ENCODE measurements at places on chromosomes 2 and 18.

DNA sequence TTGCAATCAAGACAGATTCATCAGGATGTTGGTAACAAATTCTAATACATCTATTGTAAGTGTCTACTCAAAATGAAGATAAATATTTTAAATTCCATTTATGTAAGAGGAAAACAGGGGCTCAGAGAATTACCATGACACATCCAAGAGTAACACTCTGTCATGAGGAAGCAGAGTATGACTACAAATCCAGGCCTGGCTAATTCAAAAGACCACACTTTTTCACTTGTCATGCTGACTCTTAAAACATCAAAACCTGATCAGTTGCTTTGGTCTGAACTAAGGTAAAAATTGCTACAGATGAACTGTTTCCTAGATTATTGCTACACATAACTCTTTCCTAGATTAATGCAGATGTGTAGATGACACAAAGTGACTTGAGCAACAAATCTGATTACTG is 880.6 kb downstream of the TSN start:
- no peak for DNase-seq

GRCh38 chr18:47831351-47831750 is 99.1 kb downstream of the SMAD2 start:
- no peak for DNase-seq

- no peak for DNase-seq
Measured at GRCh38 chr2:149587950-149588487, 444 bp upstream of the MMADHC start.

DNA sequence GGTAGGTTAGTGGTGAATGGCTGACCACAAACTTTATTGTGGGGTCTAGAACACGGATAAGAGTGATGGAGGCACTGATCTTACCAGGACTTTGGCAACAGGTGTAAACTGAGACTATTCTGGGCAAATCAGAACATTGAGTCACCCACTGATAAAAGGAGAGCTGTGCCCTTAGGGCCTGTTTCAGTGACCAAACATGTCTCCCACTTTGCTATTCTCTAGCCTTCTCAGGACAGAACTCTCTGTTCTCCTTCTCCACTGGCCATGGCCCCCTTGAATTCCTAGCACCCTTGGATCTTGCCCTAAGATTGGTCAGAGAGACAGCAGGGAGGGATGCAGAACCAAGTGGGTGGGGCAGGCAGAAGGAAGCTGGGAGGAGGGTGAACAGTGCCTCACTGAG is 18.3 kb downstream of the TRPM8 start:
- DNase-seq = no peak

- DNase-seq = no peak
Measured at GRCh38 chr18:47510831-47511230, 259.4 kb upstream of the SKOR2 start.

DNA sequence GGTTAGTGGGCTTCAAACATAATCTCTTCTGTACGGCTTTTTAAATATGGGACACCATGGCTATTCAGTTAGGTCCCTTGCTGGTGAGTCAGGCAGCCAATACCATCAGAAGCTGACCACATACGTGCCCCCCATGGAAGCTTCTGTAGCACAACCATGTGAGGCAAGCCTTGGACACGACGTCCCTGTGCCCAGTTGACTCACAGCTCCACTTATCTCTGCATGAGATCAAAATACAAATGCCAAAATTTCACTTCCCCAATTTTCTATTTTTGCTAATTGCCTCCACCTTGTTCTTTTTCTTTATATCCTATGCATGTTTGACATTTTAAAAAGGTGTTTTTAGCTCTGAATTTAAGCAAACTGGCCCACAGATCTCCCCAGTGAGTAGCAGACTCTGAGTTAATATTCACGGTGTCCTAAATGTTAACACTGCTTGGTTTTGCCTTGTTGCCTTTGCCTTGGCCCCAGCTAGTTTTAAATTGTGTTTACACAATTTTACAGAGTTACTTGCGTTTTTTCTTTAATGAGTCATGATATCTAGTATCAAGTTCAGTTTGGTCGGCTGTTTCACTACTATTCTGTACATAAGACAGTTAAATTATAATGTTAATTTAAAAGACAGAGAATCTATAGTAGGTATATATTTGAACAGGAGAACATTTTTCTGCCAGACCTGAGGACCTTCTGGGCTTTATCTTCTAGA is 77.5 kb downstream of the CDCA7 start:
- peak; percentile 53 for DNase-seq

GRCh38 chr2:137172162-137172561 is 406.8 kb downstream of the THSD7B start:
- no peak for DNase-seq

GRCh38 chr2:229884775-229885699 is 36.8 kb downstream of the TRIP12 start:
- no peak for DNase-seq

GRCh38 chr2:22855081-22855480 is 529.9 kb upstream of the KLHL29 start:
- no peak for DNase-seq

DNA sequence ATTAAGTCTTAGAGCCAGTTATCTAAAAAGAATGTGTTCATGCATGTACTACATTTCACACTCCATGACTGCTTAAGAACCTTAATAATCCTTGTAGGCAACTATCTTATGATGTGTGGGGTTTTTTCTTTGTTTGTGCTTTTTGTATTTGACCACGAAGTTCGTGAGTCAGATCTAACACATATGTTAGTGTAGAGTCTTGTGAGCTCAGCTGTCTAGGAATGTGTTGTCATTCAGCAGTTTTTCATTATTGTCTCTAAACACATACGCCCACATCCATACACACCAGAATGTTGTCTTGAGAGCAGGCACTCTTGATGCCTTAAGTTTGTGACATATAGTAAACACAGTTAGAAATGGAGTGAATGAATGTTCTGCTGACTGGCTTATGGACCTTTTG is 38.4 kb downstream of the CAB39 start:
- DNase-seq = no peak

- peak; percentile 93 for DNase-seq
Measured at GRCh38 chr2:230866756-230867523, 2.2 kb downstream of the ITM2C start.

GRCh38 chr2:83595926-83596325 is 863.2 kb downstream of the SUCLG1 start:
- DNase-seq = no peak

- DNase-seq = no peak
Measured at GRCh38 chr18:78979056-78979729, 425 bp upstream of the SALL3 start.

- DNase-seq = no peak
Measured at GRCh38 chr2:118309946-118310680, 221.8 kb downstream of the INSIG2 start.

DNA sequence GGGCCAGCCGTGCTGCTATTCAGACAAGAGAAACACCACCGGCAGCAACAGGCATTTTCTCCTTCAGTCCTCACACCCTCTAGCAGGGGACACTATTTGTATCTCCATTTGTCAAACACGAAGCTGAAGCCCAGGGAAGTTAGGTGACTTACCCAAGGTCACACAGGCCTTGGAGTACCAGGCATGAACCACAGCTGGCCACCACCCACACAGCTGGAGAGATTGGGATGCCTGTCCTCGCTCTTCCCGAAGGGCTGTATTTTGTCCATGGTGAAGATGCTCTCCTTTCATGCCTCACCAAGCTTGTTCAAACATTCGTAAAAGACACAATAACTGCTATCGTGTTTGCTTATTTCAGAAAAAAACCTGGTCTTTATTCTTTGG is 182.7 kb downstream of the INHBB start:
- DNase-seq = no peak

GRCh38 chr2:78644854-78645253 is 380.6 kb upstream of the REG3G start:
- no peak for DNase-seq

DNA sequence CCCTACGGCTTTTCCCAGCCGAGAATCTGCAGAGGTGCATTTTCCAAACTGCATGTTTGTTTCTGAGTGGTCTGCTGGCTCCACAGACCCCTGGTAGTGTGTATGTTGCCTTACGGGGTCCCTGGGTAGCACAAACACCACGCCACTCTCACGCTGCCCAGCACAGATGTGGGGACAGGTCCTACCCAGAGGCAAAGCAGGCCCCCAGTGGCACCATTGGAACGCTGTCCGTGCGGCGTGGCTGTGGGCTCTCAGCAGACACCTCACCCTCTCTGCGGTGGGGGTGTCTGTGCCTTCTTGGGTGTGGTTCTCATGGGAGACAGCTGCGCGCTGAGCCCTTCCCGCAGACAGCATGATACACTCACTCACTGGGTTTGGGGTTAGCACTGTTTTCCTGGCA is 137.4 kb downstream of the NFATC1 start:
- no peak for DNase-seq

DNA sequence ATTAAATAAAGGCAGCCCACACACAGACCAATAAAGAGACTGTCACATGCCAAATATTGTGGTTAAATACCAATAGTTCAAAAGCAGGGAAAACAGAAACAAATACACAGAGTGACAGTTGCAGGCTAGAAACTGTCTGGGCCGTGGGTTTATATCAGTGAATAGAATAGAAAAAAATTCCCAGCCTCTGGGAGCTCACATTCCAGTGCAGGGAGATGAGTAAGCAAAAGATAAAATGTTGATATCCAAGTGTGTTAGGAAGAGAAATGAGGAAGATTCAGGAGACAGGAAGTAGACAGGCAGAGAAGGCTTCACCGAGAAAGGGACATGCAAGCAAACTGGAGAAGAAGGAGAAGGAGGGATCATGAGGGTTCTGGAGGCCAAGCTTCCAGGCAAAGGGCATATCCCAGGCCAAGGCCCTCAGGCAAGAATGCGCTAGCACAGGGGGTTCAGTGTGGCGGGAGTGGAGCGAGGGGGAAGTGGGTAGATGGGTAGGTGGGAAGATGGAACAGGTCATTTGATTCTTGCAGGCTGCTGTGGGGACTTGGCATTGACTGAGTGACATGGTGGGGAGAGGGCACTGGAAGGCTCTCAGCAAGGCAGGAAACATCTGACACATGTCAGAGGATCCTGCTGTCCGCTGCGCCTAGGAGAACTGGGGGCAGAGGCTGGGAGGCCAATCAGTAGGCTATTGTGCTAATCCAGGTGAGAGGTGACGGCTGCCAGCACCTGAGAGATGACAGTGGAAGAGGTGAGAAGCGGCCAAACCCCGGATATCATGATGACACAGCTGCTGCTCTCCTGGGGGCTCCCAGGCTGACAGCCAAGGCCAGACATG is 89.2 kb downstream of the ZBTB7C start:
- DNase-seq = peak; percentile 50

DNA sequence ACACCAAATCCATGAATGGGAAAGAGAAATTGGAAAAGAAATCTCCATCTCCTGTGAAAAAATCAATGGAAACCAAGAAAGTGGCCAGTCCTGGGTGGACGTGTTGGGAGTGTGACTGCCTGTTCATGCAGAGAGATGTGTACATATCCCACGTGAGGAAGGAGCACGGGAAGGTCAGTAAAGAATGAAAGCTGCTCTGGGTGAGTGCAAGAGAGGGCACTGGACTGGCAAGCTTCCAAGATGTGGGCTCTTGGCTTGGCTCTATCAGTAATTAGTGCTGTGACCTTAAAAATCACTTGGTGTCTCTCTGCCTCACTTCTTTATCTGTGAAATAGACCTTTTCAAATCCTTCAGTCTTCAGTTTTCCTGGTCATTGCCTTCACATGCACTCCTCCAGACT is 89.0 kb downstream of the ZNF532 start:
- peak; percentile 45 for DNase-seq

DNA sequence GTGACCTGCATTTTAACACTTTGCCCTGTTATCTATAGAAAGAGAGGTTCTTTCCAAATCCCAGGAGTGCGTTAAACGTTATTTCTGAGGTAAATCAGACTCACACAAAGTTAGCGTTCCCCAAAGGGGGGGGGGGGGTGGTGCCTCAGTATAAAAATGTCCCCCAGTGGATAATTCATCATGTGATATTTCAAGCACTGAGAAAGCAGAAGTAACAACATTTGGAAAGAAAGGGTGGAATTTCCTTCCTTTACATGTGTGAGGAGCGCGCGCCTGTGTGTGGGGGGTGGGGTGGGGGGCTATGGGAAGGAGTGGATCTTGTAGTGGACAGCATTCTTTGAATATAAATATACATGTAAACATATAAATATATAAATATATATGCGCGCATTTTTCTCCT is 630.9 kb downstream of the NYAP2 start:
- DNase-seq = no peak

GRCh38 chr2:33242845-33243244 is 233.6 kb upstream of the RASGRP3 start:
- no peak for DNase-seq

DNA sequence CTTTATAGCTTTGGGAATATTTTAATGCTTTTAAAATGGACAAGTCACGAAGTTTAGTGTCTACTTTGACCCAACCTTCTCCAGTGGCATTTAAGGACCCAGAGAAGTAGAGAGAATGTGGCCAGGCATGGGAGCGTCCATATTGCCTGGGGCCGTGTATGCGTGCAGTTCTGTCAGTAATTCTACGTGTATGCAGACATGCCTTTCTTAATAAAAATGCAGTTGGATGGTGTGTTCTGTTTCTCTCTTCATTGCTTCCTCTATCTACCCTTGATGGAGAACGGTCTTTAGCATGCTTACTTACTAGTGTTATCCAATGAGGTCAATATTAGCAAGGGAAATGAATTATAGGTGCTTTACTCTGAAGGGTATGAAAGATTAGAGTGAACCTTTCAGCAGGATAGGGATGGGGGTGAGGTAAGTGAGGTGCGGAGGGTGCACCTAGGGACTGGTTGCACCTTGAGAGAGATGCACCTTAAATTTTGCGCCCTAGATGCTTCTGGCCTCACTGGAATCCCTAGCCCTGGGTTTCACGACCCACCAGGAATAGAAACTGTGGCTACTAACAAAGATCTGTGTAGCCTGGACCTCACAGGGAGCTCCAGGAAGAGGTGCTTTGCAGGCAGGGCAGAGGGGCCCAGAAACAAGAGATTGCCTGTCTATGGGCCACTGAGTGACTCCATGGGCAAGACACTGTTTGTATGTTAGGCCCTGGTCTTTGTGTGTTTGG is 194.3 kb downstream of the MYCN start:
- no peak for DNase-seq

GRCh38 chr18:79064228-79064627 is 5.0 kb upstream of the ATP9B start:
- no peak for DNase-seq

DNA sequence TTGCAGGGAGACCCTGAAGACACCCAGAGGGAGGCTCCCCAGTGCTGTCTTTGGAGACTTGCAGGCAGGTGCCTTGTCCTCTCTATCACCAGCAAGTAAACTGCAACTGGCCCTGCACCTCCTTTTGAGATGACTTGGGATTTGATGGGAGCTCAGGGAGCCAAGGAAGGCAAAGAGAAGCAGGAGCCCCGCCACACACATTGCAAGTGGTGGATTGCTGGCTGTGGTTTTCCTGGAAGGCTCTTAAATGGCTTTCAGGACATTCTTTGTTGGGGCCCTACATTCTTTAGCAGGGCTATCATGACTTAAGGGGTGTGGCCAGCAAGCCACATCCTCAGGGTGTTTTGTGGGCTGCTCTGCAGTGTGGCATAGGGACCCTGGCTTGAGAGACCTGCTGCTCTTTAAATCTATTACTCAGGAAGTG is 39.9 kb upstream of the CDC42EP3 start:
- DNase-seq = no peak

GRCh38 chr2:98039085-98039756 is 43.5 kb upstream of the TMEM131 start:
- DNase-seq = peak; percentile 85
